ENCODE measurements at places on chromosomes 11 and 22. TPM values are rescaled to one million over a fixed set of nuclear protein-coding genes. Genes with fewer than 3 reads are reported as not detected.

DLG2 gene
- 3.8 TPM for total RNA-seq

SAA1 gene
- 100 TPM for total RNA-seq

TRIM6 gene
- total RNA-seq: 0.44 TPM

OR10A2 gene
- not detected for total RNA-seq

SLC6A5 gene
- total RNA-seq: not detected

PSMD13 gene
- total RNA-seq: 108 TPM

ALDH3B2 gene
- not detected for total RNA-seq

GLB1L2 gene
- total RNA-seq: 0.30 TPM

APOA4 gene
- not detected for total RNA-seq

CYP2D6 gene
- not detected for total RNA-seq

Data from psoas muscle (tissue), 8 donors.